ENCODE measurements at places on chromosomes 6 and 20.

DNA sequence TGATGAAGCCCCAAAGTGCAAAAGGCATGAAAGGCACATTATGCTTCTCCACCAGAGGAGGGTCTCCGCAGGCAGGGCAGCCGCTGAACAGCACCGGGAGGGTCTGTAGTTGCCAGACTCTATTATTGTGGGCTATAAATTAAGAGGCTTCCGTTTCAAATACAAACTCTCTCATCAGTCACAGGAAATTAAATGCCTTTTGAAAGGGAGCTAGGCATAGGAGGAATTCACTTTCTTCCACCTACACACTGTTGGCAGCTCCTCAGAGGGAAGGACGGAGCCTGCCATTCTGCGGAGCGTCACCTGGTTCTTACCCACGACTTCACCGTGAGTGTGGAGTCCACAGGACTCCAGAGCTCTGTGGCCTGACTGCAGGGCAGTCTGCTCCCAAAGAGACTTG lies 140.8 kb upstream of the AGPAT4 start:
- no peak for DNase-seq

GRCh38 chr6:89834884-89835792 lies 5.5 kb downstream of the CASP8AP2 start:
- no peak for DNase-seq

GRCh38 chr6:117674503-117674902 lies 766 bp upstream of the NUS1 start:
- DNase-seq, result no peak

DNA sequence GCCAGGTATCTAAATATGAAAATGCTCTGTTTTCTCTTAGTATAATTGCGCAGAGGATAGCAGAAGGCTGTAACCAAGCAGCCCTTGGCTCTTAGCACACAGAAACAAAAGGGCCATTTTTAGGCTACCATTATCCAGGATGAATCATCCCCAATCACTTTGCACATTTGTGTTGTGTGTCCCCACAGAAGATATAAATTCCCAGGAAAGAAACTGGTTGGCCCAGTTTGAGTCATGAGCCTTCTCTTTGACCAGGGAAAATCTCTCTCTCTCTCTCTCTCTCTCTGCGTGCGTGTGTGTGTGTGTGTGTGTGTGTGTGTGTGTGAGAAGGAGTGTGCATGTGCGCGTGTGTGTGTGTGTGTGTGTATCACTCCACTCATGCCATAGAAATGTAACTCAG lies 178.5 kb downstream of the FRK start:
- no peak for DNase-seq

DNA sequence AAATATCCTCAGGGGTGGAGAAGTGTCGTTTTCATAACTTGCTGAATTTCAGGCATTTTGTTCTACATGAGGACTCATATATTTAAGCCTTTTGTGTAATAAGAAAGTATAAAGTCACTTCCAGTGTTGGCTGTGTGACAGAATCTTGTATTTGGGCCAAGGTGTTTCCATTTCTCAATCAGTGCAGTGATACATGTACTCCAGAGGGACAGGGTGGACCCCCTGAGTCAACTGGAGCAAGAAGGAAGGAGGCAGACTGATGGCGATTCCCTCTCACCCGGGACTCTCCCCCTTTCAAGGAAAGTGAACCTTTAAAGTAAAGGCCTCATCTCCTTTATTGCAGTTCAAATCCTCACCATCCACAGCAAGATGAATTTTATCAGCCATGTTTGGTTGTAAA lies 20.3 kb upstream of the MAPK13 start:
- no peak for DNase-seq

- DNase-seq, result no peak
These were observed 13.3 kb downstream of the TAF4 start for GRCh38 chr20:62052336-62052841.

GRCh38 chr6:104896914-104897313 lies 37.2 kb upstream of the HACE1 start:
- DNase-seq, result no peak

DNA sequence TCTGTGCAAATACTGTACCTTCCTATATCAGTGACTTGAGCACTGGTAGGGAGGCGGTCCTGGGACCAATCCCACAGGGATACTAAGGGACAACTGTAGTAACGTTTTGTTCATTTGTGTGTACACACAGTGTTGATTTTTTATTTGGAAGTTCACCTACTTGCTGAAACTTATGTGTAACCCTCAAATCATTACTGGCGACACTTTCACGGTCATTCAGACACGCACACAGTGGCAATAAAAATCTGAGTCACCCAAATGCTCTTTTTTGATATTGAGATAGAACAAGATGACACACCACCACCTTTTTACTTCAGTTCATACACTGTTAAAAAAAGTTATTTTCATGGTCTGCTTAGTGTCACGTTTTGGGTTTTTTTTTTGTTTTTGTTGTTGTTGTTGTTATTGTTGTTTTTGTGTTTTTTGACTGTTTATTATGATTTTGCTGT lies 79.8 kb downstream of the QKI start:
- DNase-seq, result no peak

DNA sequence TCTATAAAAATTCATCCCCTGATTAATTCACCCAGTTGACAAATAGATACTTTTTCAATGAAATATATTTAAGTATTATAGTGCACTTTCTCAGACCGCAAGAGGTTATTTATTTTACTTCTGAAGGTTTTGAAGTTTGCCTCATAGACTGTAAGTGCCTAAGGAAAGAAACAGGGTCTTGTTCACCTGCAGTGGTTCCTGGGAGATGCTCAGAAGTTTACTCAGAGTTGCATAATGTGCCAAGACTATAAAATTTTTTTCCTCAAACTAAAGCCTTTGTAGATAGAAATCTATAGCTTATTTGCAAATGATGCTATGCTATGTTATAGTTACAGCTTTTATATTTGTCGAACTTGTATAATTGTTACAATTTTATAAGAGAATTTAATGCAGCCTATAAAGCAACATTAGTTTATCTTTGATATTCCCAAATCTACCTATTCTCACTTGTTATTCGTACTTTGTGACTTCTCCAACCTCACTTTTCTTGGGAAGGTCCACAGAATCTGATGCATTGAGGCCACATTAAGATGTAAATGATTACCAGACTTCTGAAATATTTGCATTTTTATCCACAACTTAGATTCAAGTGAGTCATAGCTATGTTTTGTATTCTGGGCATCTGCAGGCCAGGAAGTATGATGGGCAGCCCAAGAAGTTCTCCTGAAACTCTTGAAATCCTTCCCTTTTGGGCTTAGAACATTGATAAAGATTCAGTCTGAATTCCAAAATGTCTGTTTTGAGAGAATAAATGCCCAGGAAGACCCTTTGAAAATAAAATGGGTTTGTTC lies 35.7 kb downstream of the KCNQ5 start:
- no peak for DNase-seq

DNA sequence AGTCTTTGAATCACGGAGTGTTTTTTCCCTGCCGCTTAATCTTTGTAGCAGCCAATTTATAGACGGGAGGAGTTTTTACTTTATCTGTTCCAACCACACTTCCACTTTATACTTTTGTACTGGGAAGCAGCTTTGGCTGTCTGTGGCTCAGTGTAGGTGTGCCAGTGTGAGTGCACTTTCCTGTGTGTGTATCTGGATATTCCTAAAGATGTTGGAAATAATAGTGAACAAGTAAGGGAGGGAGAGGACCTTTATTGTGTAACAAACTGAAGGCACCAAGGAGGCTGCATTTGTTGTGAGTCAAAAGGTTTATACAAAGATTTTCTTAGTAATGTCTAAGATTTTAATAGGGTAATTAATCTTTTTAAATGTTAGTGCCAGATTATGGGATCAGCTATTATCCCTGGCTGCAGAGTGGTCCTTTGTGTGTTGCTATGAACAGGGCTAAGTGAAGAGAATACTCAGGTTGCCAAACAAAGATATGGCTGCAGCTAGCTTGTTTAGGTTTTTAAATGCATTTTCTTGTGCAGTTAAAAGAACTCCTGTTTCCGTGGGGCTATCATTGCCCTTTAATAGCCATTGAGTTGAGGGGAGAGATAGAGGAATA lies 226.3 kb downstream of the RNF144B start:
- DNase-seq, result no peak

- DNase-seq, result no peak
These were observed 986.2 kb upstream of the CITED2 start for GRCh38 chr6:140360651-140361050.

GRCh38 chr6:24228681-24229255 lies 102.8 kb downstream of the NRSN1 start:
- no peak for DNase-seq

DNA sequence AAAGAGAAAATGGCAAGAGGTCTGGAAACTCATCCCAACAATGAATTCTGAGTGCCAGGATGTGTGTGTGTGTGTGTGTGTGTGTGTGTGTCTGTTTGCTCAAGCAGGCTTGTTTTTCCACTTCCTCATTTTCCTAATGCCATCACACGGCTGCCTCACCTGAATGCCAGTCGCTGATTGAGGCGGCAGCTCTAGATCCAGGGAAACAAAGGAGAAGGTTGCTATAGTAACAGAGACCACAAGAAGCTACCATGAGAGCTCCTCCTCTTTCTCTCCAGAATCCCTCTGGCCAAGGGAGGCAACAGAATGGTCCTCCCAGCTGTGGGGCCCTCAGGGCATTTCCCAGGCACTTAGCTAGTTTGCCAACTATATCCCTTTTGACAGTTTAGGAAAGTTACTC lies 241.1 kb upstream of the TSHZ2 start:
- no peak for DNase-seq

DNA sequence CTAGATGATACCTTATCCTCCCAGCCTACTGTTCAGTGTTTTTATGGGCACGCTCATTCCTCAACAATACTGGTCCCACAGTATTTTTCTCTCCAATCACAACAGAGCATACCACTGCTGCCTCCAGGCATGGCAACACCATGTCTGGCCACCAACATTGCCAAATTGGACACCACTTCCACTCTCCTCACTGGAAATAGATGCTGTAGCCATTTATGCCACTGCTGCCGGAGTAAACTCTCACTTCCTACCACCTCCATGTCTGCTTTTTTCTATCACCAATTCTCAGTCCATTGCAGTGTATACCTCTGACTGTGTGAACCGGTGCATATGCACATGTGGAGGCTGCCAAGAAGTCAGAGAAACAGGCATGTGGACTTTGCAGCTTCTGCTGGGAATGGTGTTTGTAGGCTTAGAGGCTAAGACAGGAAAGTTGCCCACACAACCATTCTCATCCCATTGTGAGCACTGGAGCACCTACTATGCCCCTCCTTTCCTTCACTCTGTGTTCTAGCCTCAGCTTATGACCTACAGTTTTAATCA lies 14.4 kb downstream of the PI3 start:
- no peak for DNase-seq

DNA sequence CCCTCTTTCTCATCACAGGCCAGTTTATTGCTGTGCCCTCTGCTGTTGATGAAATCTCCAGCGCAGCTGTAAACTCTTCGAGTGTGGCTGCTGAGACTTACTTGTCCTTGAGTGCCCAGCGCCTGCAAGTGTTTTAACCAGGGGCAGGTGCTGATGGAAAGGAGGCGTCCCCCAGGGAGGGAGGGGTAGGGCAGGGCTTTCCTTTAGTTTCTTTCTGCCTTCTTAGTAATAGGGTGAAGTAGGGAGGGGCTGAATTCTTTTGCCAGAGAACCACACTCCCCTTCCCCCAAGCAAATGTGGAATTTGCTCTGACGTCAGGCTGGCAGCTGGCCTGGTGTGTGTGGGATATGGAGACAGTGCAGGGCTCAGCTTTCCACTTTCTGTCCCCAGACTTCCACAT lies 61.2 kb downstream of the IGF2R start:
- DNase-seq, result no peak

DNA sequence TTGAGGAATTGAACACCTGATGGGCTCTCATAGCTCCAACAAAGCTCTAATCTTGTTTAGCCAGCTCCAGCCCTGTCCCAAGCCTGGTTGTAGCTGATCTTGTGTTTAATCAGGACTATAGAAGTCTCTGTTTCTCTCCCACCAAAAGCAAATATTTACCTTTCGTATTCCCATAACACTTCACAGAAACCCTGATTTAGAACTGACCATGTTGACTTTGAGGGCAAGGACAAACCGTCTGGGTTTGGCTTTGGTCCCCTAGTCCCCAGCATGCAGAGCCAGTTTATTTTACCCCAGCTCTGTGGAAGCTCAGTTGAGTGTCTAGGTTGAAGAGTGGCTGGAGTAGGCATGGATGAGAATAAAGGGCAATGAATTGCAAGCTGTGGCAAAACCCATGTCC lies 18.0 kb upstream of the SIM1 start:
- no peak for DNase-seq

DNA sequence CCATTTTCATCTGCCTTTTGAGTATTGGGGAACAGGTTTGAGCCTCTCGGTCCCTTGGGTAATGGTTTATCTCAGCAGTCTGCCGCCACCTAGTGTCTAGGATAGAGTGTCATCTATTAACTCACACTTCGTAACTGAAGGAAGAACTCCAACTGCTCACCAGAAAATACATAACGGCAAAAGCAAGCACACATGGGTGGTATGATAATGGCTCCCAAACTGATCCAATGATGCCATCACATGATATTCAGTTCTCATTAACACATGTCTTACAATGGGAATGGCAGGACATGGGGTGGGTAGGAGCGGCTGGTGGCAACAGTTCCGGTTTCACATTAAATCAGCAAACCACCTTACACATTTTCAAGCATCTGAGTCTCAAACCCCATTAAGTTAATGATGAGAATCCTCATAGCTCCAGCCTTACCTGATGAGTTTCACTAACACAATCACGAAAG lies 110.7 kb upstream of the PHACTR1 start:
- DNase-seq, result peak; percentile 5

DNA sequence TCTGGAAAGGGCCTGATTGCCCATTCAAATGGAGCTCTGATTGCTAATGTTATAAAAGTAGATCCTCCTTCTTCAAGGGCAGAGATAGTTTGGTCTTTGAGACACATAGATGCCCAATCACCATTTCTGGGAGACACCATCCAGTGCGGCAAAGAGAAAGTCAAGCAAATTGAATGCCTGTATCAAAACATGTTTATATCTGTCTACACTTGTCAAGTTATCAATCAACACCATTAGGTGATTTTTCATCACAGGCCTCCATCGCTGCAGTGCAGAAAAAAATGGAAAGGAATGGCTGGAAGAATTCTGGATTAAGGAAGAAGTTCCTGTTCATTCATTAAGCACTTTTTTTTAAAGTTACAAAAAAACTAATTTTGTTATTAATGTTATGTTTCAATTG lies 54.8 kb upstream of the ZFP64 start:
- DNase-seq, result no peak

- no peak for DNase-seq
These were observed 270.7 kb upstream of the RGS17 start for GRCh38 chr6:153401751-153402150.

- no peak for DNase-seq
These were observed 85.2 kb downstream of the KIF16B start for GRCh38 chr20:16488086-16488485.

- DNase-seq, result no peak
These were observed 626.5 kb upstream of the NRSN1 start for GRCh38 chr6:23499549-23499948.

DNA sequence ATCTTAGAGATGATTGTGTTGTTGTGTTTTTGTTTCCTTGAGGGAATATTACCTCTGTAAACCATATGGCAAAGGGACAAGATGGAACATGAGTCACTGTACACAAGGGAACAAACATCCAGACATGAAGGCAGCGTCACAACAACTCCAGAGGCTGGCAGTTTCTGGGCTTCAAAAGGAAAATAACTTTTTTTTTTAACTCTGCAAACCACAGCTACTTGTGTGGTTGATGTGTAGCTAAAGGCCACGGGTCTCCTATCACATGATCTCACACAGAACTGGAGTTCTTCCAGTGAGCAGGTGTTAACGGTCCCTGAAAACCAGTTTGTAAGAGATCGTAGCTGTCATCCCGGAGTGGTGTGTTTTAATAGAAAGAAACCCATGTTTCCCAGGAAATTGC lies 33.2 kb upstream of the HBS1L start:
- no peak for DNase-seq

GRCh38 chr6:13398421-13398994 lies 70.2 kb upstream of the TBC1D7 start:
- DNase-seq, result no peak

Measured in stimulated activated CD4-positive, alpha-beta T cell treated with anti-CD3 and anti-CD28 coated beads, TNF-alpha, amount 100 ng/mL, for 24 hours (primary cell).